NCI-H187 treated with DMSO at 0.1 percent for 48 hours (cell line): ENCODE measurements at places on chromosomes 11 and 22.

GRCh38 chr11:69129647-69130046 lies 26.1 kb upstream of the SMIM38 start:
- no peak for DNase-seq

DNA sequence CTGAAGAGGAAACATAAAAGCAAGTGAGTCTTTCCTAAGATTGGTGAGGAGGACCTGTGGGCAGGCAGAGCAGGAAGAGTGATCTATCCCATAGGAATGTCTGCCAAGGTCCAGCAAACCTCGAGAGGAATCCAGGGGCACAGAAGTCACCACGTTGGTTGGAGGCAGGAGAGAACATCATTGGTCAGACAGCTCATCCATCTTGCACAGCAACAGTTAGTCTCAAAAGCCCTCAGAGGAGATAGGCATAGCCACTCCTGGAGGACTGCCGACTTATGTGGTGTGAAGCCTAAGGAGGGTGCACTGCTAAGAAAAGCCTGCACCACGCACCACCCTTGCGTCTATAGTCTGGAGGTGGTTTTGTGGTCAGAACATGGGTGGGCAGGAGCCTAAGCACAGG lies 109.1 kb downstream of the RASSF10 start:
- DNase-seq = no peak

GRCh38 chr11:120229451-120230424 lies 10.2 kb upstream of the POU2F3 start:
- DNase-seq = no peak

DNA sequence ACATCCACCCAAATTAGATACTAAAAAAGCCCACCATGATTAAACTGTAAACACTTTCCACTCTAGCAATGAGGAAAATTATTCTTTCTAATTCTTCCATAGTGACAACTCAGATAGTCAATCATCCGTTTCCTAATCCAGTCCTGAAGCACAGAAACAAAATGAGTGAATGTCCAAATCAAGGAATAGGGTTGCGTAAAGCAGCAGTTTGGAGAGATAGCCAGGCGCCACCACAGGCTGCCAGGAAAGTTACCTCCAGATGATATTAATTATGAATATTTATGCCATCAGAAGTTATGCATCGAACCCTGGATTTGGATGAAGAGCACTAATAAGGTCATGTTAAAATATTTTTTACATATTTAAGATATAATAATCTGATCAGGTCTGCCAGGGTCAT lies 63.2 kb downstream of the ETS1 start:
- no peak for DNase-seq

DNA sequence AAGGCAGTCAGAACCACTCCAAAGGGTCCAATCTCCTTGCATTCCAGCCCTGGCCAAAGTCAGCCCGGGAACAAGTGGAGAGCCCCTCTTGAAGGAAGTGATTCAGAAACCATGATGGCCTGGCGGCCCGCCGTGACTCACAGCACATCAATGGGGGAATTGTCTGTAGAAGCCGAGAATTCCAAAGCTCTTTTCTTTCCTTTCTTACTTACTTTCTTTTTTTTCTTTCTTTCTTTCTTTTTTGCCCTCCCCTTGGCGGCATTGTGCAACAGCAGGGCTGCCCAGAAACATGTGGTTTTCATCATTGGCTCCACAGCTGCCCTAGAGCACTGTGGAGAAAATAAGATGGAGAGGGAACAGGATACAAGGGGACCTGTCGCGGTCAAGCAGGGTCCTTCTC lies 140.2 kb upstream of the TIMP3 start:
- DNase-seq = no peak

DNA sequence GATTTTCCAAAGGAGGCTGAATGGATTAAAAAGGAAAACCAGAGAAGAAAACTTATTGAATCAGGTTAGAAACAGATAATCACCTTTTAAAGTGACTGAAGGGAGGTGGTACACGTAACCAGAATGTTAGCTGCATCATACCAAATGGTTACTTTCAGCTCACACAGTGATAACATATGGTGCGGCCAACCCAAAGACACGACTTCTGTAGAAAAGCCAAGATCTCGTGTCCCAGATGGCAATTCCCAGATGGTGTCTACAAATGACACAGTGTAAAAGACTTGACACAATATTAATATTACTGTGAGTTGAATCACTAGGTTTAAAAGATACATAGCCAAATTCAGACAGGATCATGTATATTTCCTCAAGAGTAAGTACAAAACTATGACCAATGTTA lies 5.2 kb downstream of the PPP2R1B start:
- DNase-seq = no peak

DNA sequence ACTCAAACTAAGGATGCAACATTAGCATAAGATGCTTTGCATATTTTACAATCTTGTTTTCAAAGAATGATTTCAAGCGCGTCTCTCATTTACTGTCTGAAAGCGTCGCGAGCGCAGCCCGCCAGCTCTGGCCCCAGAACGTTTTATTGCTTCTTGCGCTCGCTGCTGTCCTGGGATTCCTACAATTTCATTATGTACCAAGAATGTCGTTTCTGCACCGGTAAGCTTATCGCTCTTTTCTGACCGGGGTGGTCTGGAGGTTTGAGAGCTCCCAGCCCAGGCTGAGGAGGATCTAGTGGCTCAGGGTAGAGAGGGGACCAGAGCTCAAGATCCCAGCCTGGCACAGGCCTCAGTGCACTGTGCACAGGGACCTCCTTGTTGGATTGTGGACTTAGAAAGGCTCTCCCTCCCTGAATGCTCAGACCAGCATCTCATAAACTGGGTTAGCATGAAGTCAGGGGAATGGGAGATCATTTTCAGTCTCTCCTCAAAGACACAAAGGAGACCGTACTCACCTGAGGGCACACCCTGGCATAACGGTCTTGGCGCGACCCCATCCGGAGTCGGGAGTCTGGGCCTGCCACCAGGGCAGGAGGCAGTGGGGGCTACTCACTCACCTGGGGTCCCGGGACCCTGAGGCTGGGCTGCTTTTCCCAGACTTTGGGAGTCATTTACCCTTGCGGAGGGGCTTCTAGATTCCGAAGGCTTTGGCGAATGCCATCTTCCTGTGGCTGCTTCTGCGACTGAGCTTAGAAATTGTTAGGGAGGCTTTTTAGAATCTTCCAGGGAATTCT lies 817.4 kb downstream of the BRD1 start:
- no peak for DNase-seq

DNA sequence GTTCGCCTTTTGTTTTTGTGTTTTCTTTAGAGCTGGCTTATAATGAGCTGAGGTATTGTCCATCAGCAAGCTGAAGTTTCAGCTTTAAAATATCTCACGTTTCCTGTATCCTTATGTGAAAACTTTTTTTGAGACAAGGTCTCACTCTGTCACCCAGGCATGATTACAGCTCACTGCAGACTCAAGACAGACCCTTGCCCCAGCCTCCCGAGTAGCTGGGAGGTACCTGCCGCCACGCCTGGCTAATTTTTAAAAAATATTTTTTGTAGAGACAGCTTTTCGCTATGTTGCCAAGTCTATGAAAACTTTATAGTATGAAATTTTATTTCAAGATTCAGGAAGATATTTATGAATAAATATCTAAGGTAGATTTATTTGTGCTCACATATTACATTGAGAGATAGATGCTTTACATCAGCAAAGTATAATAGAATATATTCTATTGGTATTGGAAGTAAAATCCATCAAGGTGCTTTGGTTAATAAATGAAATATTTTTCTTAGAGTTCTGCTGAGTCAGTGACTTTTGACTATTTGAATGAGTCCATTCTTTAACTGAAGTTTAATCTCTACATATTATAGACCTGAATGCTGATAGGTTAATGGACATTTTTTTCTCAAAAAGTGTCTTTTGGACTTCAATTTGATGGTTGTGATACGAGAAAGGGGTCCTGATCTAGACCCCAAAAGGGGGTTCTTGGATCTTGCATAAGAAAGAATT lies 10.2 kb downstream of the KREMEN1 start:
- no peak for DNase-seq

DNA sequence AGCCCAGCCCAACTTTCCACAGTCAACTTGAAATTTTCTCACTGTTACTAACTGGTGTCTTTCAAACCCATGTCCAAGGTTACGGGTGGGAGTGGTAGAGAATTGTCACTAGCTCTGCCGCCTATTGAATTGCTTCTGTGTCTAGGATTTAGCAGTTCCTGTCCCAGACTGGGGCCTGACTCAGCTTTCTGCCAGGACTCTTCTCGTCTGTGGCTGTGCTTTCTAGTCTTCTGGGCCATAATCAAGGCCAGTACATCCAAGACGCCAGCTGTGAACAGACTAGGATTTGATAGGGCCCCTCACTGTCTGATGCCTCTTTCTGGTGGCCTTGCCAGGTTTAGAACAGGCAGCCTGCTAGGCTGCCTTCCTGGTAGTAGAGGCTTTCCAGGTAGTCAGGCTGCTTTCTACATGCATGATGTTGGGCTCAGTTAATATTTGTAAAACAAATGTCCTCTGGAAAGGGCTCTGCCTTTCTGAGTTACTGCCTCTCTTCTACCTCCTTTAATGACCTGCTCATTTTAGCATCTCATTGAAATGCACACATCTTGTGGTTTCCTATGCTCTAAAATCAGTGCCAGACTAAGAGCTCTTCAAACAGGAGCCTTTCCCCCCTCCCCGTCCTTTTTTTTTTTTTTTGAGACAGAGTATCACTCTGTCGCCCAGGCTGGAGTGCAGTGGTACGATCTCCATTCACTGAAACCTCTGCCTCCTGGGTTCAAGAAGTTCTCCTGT lies 13.1 kb upstream of the HIKESHI start:
- no peak for DNase-seq

- no peak for DNase-seq
Observed at GRCh38 chr11:123051146-123051545, 10.8 kb downstream of the HSPA8 start.

- DNase-seq = no peak
Observed at GRCh38 chr11:111699579-111700156, 66.5 kb downstream of the PPP2R1B start.

DNA sequence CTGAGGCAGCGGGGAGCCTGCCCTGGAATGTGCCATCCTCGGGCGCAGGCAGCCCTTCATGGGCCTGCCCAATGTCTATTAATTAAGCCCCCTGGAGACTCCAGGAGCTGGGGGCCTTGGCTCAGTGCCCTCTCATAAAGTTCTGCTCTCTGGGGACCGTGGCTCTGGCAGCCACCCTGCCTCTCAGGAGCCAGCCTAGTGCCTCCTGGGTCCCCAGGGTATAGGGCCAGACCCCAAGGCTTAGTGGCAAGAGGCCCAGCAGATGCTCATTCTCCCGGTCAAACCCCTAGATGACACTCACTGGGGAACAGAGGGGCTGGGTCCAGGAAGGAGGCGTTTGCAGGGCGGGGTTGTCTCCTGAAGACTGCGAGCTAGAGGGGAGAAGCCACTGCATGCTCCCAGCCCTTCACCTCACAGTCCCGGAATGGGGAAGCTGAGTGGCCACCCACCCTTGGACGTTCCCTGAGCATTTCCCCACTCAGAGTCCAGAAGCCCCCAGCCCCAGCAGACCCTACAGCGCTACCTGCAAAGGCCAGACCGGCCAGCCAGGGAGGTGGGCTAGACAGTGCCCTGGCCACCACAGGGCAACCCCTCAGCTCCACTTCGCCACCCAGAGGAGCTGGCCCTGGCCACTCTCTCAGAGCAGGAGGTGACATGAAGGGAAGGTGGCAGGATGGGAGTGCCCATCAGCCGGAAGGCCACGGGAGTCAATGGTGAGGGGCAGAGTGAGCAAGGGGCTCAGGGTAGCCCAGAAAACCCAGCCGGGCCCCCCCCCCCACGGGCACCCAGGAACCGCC lies 83.0 kb downstream of the CDKN1C start:
- DNase-seq = no peak

DNA sequence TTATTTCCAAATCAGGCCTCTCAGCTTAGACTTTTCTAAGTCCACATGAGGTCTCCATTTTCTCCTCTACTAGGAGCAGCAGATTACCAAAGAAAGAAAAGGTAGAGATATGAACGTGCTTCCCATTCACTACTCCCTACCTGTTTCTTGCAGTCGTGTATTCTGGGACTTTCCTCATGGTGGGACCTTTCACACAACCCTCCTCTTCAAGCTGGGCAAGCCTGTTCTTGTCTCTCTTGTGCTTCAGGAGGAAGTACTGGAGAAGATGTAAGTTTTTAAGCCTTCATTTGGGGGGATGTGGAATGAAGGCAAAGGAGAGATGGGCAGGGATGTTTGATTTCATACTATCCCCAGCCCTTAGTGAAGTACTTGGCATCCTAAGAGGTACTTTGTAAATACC lies 128.8 kb upstream of the SESN3 start:
- no peak for DNase-seq

DNA sequence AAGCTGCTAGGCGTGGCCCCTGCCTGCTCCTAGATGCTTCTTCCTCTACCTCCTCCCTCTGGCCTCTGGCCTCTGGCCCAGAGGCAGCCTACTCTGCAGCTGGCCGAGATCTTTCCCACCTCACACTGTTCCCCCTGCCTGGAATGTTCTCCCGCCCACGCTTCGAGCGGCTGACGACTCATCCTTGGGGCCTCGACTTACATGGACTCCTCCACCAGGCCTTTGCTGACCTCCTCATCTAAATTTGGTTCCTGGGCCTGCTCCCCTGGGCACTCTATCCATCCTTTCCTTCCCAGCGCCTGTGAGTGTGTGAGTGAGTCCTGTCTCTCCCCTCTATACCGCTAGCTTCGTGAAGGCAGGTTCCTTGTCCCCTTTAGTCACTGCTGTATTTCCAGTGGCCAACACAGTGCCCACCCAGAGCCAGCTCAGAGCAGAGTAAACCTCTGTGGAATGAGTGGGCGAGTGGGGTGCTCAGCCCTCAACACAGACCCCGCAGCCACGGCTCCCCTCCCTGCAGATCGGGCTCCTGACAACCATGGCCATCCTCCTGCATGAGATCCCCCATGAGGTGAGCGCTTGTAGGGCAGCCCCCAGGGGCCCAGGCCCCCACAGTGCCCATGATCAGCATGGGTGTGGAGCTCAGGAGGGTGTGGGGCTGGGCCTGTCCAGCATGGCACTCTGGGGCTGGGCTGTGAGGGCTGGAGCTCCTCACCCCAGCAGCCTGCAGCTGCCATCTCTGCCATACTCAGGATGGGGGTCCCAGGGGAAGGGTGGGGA lies 5.7 kb downstream of the SLC39A13 start:
- no peak for DNase-seq

DNA sequence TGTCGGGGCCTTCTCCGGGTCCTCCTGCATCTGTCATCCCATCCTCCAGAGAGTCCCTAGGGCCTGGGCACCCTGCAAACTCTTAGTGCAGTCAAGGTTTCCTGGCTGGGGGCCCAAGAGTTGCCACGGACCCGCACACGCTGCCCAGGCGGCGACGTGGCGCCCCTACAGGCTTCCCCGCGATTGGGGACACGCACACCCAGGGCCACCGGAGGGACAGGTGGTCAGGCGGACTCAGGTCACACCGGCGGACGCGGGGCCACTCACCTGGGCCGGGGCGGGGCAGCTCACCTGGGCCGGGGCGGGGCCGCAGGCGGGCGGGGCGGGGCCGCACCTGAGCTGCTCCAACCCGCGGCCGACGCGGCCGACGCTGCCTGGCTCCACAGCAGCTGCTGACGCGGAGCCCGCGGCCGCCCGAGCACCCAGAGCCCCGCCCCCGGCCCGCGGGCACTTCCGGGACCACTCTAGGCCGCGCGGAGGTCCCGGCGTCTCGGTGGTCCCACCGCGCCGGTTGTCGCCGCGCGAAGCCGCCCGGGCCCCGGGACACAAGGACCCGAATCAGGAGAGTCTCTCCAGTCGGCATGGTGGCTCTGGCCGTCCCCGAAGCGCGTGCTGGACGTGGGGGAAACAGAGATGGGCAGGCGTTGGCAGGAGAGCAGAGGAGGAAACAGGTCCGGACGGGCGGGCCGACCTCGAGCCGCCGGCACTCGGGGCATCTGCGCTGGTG lies at the start of gene ZNF70:
ZNF70 (minus strand) TSS at position 399 of the 727 bp plus-strand sequence. CDS start 5,972 bp downstream, outside the sequence.
- no peak for DNase-seq

GRCh38 chr11:119496469-119496868 lies 73.5 kb upstream of the THY1 start:
- DNase-seq = no peak
